ENCODE measurements at places on chromosomes 16 and 17.

- no peak for DNase-seq
Measured at GRCh38 chr16:74718741-74719610, 18.3 kb upstream of the MLKL start.

- no peak for DNase-seq
Measured at GRCh38 chr16:14585287-14585686, 44.8 kb downstream of the PARN start.

DNA sequence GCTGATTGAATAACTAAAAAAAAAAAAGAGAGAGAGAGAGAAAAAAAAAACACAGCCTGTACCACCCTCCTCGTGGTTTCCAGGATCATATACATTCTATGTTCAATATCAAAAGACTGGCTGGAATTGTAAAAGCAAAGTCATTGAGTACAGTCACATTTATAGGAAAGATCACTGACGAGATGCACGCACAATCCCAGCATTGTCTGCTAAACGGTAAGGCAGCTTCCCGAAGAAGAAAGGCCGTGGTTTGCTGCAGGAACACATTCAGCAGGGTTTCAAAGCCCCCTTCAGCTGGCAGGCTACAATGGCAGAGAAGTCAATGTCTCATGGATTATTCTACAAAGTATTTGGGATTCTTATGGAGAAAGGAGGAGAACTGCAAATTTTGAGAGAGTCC, 9.3 kb downstream of the NQO1 start:
- no peak for DNase-seq

DNA sequence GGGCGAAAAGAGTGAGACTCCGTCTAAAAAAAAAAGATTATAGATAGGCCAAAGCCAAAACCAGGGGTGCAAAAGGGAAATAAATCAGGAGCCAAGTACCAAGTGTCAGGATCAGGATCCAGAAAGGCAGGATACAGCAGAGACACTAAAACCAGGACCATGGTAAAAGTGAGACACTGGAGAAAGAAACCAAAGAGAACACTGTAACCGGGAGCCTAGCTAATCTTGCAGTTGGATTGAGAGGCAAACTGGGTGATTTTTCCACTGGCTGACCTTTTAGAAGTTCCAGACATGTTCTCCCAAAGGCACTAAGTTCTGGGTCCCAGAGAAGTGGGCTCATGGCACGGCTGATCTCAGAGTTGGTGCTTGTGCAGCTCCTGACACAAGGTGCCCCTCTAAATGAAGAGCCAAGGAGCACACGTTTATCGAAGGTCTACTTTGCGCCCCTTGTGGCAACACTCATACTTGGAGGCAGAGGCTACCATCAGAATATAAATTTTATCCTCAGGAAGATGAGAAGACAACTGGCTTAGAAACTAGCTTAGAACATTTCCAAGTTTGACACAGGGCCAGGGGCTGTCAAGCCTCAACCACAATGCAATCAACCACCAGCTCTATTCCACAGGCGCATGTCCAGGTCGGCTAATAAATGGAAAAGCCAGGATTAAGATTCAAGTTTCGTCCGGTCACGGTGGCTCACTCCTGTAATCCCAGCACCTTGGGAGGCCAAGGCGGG, 27.5 kb upstream of the HELZ start:
- no peak for DNase-seq

DNA sequence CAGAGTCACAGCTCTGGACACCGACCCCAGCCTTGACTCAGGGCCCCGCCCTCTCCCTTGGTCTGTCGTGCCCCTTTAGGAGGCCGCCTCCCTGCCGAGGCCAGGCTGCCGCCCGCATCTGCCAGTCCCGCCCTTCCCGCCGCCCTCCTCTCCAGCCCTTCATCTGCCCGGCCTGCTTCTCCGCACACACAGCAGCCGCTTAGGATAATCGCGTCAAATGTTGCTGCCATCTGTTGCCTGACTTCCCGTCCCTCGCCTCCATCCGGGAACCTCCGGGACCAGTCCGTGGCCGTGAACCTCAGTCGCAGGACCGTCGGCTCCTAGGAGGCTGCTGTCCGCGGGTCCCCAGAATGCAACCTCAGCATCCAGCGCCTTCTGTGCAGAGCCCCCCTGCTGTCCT, 11.9 kb downstream of the GSE1 start:
- DNase-seq: no peak

GRCh38 chr17:52824542-52824941, 666.0 kb upstream of the CA10 start:
- DNase-seq: no peak

DNA sequence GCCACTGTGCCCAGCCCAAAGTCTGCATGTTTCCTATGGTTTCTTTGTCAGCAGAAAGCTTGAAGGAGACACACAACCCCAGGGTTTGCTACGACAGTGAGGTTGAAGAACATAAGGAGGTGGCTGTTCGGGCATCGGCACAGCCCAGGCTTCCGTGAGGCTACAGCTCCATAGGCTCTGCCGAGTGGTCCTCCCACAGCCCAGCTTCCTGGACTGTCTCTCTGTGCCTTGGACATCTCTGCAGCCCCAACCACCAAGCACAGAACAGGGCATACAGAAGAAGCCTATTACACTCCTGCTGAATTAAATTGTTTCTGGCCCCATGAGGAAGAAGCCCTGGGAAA, 3.2 kb upstream of the HAP1 start:
- DNase-seq: no peak

DNA sequence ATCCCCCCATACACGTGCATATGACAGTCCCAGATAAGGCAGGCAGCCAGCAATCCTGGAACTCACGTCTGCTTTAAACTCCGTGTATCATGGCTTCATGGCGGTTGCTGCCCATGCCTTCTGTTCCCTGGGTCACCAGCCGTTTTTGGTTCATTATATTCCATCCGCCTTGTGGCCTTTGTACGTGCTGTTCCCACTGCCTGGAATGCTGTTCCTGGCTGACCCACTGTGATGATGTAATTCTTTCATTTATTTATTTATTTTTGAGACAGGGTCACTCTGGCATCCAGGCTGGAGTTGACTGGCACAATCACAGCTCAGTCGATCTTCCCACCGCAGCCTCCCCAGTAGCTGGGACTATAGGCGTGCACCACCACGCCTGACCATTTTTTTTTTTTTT, 136.7 kb upstream of the GSE1 start:
- DNase-seq: no peak

DNA sequence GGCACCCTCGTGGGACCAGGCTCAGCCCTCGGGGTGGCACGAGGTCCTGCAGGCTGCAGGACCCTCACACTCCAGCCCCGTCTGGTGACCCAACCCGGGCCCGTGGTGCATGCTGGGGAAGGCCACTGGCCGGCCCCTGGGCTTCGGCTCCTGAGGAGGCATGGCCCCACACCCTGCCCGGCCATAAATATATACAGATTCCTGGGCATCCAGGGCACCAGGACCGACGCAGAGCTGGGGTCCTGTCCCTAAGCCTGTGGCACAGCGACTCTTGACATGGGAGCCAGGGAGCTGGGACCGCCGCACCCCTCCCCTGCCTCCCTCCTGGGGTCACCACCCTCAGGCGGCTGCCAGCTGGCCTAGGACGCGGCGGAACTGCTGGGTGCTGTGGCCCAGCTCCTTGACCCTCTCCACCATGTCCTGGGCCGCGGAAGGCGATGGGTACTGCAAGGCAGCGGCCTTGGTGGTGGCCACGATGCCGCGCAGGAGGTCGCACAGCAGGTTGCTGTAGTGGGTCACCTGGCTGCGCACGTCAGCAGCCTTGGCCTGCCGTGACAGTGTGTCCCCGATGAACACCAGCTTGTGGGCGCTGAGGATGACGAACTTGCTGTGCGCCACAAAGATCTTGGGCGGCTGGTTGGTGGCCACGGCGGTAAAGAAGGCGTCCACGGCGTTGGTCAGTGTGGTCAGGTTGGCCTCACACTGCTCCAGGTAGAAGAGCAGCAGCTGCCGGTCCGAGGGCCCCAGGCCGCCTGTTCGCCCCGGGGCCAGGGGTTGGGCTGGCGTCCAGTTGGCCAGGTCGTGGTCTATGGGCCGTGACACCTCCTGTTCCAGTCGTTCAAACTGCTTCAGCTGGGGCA, 10.6 kb downstream of the CTRB1 start:
- DNase-seq: no peak

- no peak for DNase-seq
Measured at GRCh38 chr16:22328081-22328725, 31.0 kb downstream of the POLR3E start.

DNA sequence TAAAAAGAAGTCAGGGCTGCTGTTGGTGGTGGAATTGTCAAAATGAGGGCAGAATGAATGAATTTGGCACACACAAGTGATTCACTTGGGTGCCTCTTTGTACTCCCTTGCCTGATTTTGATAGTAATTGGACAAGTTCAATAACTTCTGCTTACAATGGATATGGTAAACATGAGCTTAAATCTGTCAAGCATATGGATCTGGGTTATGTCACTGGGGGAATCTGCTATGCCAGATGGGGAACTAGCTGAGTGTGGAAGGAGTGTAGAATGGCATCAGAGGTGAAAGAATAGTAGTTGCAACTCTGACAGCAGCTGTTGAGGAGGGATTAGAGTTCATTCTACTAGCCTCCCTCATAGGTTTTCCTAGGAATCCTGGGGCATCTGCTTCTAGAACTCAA, 724.2 kb upstream of the CDH8 start:
- DNase-seq: no peak

DNA sequence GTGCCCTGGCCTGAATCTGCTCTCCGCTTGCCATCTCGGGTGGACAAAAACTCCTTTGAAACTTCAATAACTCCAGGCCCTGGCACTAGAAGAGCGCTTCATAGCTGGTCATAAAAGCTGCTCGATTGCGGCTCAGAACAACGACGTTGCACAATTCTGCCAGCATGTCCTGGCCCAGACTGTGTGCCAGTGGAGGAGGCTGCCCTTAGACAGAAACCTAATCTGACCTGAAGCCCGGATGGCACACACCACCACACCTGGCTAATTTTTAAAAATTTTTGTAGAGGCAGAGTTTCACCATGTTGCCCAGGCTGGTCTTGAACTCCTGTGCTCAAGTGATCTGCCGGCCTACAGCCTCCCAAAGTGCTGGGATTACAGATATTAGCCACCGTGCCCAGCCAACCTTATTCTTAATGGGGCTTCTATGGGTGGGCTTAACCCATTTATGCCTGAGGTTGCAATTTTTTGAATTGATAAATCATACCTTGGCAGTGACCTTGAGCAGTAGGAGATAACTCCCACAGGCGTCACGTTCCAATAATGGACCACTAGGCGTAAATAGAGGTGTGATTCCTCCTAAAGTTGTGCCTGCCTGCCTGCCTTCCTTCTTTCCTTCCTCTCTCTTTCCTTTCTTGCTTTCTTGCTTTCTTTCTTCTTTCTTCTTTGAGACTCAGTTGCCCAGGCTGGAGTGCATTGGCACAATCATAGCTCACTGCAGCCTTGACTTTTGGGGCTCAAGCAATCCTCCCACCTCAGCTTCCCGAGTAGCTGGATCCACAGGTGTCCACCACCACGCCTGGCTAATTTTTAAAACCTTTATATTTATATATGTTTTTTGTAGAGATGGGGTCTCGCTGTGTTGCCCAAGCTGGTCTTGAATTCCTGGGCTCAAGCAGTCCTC, 1.1 kb upstream of the PPL start:
- DNase-seq: no peak

DNA sequence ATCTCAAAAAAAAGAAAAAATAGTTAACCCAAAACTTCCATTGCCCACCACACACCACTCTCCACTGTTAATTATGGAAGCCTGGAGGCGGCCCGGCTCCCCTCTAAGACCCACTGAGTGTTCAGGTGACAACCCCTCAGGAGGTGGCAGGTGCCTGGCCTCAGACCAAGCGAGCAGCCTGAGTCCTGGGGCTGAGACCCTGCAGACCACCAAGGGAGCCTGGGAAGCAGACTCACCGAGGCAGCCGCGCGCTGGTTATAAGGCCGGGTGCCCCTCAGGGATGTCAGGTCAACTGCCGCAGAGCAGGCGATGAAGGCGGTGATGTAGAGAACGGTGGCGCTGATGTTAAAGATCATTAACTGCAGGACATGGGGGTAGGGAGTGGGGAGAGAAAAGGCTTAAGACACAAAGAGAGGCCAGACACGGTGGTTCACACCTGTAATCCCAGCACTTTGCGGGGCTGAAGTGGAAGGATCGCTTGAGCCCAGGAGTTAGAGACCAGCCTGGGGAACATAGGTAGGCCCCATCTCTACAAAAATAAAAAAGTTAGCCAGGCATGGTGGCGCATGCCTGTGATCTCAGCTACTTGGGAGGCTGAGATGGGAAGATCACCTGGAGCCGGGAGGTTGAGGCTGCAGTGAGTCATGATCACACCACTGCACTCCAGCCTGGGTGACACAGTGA, 13.3 kb downstream of the ARL2BP start:
- DNase-seq: no peak

DNA sequence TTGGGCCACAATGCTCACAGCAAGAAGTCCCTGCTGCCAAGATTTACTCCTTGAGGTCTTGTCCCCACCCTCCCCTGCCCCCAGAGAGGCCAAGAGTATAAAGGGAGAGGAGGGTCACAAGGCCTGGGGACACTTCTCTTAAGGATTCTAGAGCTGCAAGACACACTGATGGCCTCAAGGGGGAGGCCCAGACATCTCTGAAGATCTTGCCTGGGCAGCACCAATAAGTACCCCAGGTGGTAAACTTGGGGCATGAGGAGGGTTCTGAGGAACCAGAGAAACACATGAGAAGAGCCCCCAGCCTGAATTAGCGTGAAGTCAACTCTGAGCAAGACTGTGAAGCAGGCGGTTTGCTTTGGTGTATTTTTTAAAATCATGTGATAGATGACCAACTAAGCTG, 26.8 kb upstream of the MTMR4 start:
- DNase-seq: no peak

- no peak for DNase-seq
Measured at GRCh38 chr17:29562615-29563014, 4.2 kb downstream of the ABHD15 start.

DNA sequence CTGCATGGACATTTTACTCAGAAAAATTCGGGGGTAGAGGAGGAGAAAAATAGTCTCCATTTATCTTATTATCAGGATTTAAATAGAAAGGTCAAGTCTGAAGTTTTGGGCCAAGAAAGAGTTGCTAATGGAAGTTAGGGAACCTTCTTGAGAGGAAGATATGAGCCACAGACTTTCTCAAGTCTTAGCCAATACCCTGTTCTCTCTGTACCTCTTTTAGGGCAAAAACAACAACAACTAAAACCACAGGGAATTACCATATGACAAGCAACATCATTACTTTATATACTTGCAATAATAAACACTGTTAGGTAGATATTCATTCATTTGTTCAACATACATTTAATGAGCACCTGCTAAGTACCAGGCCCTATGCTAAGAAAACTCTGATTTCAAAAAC, 282.2 kb upstream of the CDH5 start:
- no peak for DNase-seq

DNA sequence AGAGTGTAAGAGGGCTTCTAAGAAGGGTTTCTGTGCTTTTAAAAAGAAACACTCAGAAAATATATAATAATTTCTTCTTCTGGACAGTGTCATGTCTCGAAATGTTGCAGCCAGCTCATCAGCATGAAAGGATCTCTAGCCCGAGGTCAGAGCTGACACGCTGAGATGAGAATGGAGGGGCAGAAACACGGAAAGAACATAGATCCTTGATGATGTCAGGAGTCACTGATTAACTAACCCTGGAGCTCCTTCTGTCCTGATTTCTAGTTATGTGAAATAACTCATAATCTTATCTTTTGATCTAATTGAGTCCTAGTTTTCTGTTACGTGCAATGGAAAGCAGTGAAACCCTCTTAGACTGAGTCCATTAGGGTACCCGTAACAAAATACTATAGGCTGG, 10.3 kb upstream of the TOX3 start:
- no peak for DNase-seq

GRCh38 chr16:87582216-87582965, 19.9 kb upstream of the JPH3 start:
- no peak for DNase-seq

- no peak for DNase-seq
Measured at GRCh38 chr17:40530531-40530994, 29.1 kb upstream of the TNS4 start.
